CD4-positive, alpha-beta T cell treated with Interleukin-15 for 4 hours (primary cell): ENCODE measurements at places on chromosomes 5 and 9.
A peak's percentile ranks its signal among the peaks of the same experiment; 100 is the strongest.

- no peak for DNase-seq
Measured at GRCh38 chr5:97918620-97919019, 735.6 kb upstream of the RIOK2 start.

- DNase-seq = no peak
Measured at GRCh38 chr9:16594787-16595186, 275.7 kb downstream of the BNC2 start.

DNA sequence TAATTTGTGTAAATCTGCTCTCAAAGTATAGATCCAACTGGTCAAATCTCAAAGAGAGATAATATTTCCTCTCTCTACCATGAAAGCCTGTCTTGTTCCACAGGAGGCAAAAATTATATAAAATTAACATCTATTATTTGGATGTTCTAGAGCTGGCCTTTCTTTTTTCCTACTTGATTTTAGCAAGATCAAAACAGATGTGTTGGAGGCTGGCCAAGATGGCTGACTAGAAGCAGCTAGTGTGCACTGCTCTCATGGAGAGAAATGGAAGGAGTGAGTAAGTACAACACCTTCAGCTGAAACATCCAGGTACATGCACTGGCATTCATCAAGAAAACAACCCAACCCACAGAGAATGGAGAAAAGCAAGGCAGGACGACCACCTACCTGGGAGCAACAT, 298.6 kb upstream of the SLC24A2 start:
- DNase-seq = no peak

DNA sequence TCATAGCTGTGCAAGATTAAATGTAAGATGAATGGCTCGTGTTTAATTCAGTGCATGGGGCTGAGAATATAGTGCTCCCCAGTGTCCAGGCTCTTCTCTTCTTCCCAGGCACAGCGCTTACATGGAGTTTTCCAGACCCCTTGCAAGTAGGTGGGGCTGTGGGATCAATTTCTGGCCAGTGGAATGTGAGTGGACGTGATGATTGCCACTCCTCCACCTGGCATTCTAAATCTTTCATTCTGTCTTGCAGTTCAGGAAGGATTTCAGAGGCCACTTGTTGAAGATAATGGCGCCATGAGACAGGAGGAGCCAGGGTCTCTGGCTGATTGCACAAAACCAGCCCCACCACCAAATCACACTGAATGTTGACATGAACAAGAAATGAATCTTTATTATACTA, 7.2 kb upstream of the PIP5K1B start:
- DNase-seq = no peak

- no peak for DNase-seq
Measured at GRCh38 chr9:84947412-84947972, 278.0 kb downstream of the NTRK2 start.

DNA sequence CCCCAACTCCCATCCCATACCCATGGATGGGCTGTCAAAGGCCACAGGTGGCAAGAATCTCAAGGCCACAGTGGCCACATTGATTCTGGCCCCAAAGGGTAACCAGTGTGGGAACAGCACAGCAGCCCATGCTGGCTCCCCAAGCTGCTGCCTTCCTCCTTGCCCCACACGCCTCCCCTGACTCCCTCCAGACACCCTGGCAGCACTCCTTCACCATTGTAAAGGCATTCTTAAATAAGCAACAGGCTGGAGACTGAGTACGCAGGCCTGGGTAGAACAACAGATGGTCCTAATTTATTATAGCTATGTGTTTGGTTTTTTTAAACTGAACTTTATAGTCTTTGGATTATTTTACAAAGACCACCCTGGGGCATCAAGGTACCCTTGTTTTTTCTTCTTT, 158.8 kb downstream of the TSSK1B start:
- no peak for DNase-seq

DNA sequence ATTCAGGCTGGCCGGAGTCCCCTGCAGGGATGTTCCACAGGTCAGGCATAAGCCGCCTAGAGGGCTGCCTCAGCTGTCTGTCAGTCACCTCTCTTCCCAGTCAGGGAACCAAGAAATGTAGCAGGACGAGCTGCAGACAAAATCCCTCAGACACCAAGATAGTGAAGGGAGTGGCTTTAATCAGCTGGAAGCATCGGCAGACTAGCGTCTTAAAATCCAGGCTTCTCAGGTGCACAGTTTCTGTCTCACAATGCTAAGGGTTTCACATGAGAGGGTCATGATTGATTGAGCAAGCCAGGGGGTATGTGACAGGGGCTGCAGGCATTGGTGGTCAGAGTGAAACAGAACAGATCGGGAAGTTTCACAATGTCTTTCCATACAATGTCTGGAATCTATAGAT, 247.2 kb downstream of the CDH10 start:
- DNase-seq = no peak

GRCh38 chr5:119319401-119319800, 36.4 kb upstream of the TNFAIP8 start:
- DNase-seq = no peak

GRCh38 chr5:40381676-40382363, 297.9 kb upstream of the PTGER4 start:
- DNase-seq = no peak

DNA sequence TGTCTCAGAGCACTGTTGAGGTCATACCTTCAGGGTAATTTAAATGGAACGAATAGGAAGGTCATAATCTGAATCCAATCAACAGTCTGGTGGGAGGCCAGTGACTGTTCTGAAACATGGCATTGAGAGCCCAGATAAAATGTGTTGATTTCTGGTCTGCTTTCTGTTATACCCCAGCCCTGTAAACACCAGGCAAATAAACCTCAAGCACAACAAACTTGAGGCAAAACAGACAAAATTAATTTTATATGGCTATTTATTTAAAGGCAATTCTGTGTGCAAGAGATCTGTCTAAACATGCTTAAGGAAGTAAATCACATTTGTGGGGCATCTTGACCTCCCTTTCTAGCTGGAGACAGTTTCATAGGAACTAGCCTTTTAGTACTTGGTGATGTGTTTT, 140.9 kb upstream of the SPEF2 start:
- DNase-seq = no peak

- no peak for DNase-seq
Measured at GRCh38 chr5:122959740-122960445, 76.6 kb downstream of the PPIC start.

DNA sequence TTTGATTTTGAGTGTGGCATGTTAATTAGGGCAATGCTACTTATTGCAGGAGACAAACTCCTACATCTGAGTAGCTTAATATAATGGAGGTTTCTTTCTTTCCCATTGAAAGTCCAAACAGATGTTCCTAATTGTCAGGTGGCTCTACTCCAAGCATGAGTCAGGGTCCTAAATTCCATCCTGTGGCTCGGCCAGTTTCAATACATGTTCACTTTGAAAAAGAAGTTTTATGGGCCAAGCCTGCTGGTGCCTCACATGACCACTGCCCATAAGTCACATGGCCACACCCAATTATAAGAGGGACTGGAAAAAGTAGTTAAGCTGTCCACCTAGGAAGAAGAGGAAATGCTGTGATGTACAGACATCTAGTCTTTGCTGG, 170.4 kb downstream of the ARRDC3 start:
- DNase-seq = no peak

DNA sequence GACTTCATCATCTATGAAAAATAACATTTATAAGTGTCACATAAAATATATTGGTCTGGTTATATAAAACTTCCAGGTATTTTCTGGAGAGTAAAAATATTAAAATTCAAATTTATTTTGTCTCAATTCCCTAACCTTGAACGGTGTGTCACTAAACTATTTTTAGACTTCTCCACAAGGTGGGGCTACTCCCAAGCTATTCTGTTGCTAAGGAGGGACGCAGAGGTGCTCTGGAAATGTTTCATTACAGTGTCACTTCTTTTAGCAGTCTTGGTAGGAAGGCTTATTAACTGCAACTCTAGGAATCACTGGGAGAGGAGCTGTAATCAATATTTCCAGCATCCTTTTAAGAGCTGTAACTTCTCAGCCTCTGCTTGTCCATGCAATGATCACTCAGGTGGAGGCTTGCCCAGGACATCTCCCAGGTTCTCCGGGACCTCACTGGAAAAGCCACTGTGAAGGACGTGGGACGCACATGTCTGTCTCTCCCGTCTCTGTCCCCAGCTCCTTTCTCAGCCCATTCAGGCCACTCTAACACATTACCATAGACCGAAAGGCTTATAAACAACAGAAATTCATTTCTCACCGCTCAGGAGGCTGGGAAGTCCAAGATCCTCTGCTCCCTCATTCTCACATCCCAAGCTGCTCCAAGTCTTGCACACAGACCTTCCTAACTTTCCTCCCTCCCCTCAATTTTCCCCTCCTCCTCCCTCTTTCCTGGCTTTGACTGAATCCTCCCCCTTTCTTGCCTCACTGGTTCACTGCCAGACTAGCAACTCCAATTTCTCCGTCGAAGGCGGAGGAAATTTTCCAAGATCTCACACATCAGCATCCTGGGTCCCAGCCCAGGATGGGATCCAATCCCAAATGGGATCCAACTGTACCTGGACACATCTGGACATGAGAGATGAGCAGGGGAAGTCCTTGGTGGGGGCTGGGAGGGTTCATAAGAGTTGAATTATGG, 32.7 kb upstream of the DNAH5 start:
- no peak for DNase-seq

- no peak for DNase-seq
Measured at GRCh38 chr5:170963521-170963920, 101.7 kb downstream of the RANBP17 start.

GRCh38 chr5:57749396-57749795, 266.8 kb upstream of the ACTBL2 start:
- no peak for DNase-seq

- no peak for DNase-seq
Measured at GRCh38 chr9:101840694-101841188, 102.3 kb upstream of the GRIN3A start.

GRCh38 chr5:125725691-125726090, 697.5 kb upstream of the GRAMD2B start:
- no peak for DNase-seq

DNA sequence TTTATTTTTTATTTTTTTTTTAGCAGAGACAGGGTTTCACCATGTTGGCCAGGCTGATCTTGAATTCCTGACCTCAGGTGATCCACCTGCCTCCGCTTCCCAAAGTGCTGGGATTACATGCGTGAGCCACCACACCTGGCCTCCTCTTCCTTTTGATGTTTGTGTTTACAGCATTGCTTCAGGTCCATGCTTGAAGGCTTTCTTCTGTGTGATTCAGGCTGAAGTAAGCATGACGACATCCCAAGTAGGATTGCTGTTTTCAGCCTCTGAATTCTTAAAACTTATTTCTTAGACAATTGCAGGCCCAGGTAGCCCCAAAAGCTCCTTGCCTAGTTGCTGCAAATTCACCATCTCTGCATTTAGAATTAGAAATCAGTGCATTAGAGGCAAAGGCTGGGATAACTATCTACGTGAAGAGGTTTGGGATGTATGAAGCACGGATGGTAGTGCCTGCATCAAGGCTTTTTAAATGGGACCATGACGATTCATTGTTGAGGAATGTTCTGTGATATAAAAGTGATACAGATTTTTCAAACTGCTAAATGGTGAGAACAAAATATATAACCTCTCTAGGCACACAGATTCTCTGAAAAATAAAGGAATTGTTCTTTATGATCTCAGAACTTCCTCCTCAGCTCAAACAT, 3.0 kb upstream of the ETF1 start:
- no peak for DNase-seq

DNA sequence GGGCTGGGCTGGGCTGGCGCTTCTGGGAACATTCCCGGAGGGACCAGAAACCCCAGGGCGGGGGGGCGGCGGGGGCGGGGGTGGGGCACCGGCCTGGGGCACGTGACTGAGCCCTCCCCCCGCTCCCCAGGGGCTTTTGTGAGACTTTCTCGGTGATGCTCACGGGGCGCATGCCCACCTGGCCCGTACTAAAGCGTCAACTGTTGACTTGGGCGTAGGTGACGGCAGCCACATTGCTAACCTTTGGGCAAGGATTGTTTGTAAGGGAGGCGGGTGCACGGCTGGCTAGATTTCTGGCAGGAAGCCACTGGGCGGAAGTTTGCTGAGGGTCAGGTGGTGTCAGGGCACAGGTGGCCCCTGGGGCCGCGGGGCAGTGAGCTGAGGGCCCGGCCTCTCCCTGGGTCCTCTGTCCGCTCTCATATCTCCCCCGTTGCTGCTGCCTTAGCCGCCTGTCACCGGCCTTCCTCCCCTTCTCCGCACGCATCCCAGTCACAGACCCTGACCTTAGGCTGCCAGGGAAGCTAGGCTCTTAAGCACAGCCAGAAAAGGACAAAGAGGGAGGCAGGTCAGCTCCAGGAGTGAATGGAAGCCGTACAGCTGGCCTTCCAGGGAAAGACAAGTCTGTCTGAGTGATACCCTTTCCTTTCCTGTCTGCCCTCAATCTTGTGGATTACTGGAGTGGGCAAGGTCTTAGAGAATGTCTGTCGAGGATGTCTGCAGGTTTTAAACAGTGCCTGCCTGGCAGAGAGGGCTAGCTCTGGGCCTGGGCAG, 812 bp downstream of the CACFD1 start:
- DNase-seq = peak; percentile 48

DNA sequence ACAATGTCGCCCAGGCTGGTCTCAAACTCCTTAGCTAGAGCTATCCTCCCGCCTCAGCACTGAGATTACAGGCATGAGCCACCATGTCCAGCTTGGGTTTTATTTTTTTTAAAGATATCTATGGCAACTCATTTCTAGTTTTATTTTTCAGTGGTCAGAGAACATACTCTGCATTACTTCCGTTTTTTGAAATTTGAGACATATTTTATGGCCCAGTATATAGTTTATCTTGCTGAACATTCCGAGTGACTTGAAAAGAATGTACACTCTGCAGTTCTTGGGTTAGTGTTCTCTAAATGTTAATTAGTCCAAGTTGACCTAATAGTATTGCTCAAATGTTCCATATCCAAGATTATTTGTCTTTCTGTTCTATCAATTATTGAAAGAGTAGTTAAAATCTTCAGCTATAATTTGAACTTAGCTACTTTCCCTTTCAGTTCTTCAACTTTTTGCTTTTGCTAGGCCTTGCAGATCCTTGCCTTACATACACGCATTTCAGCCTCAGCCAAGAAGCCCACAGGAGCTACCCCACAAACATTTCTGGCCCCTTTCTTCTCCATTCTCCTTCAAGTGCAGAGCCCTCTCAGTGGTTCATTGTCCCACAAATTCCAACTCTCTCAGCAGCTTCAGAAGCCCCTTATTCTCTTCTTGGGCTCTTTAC, 22.3 kb upstream of the SNAPC3 start:
- no peak for DNase-seq

DNA sequence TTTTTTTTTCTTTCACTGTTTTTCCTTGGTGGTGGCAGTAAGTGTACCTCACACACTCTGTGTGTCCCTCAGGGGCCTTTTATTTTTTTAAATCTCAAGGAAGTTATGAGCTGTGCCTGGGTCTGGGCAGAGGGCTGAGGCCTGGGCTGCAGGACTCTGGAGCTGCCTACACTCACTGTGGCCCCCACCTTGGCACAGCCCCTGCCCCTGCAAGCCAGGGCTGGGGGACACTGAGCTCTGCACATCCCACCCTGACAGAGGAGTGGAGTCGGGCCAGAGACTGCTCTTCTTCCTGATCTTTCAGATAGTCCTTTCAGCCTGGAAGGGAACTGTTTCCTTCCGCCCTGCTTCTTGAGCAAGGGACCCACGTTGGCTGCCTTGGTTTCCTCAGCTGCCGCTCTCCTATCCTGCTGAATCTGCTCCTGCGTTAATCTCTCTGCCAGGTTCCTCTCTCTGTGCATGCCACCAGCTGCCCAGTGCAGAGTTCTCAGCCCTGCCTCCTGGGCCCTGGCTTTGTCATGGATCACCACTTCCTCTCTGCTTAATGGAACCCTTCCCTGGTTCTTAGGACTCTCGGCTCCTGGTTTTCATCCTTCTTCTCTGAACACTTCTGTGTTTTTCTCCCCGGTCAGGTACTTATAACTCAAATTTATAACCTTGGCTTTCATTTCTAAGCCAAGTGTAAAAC, 502.3 kb downstream of the DIRAS2 start:
- DNase-seq = no peak

- no peak for DNase-seq
Measured at GRCh38 chr9:5910413-5911057, 19.8 kb downstream of the MLANA start.

- no peak for DNase-seq
Measured at GRCh38 chr9:108606401-108606800, 249.4 kb downstream of the ACTL7B start.
